ENCODE measurements at places on chromosomes 6 and 20.

GRCh38 chr20:7742479-7742878, 197.8 kb downstream of the HAO1 start:
- no peak for DNase-seq

DNA sequence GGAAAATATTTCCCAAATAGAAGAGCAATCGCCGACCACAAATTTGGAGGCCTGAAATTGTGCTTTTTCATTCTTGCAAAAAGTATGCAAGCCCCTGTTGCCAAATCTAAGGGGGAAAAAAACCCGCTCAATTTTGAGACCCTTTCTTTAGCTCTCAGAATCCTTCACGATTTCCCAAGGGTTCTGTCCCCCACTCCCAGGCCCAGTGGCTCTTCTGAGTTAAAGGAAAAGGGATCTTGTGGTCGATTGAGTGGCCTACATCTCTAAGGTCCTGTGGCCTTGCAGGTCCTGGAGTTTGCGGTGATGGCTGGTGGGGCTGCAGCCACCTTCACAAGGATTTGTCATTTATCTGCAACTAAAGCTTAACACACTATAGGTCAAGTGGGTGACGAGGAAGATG, 1.8 kb downstream of the PAX1 start:
- no peak for DNase-seq

DNA sequence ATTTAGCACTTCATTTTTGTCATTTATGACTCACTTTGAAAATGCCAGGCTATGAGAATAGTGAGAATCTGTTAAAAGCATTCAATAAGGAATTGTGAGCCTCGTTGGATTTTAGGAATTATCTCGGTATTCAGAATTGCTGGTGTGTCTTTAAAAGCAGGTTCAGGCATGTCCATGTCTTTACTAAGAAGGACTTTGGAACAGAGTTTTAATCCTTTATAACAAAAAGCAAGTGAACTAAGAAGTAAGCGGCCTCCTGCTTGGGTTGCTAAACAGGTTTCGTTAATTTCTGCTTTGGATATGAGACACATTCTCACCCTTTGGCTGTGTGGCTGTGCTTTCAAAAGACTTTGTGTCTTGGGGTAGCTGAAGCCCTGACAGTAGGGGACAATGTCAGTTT, 74.9 kb downstream of the IGF2R start:
- DNase-seq, result no peak

- peak; percentile 9 for DNase-seq
Measured at GRCh38 chr6:15754035-15754705, 91.3 kb upstream of the DTNBP1 start.

GRCh38 chr20:16444057-16444777, 129.0 kb downstream of the KIF16B start:
- DNase-seq, result no peak

- no peak for DNase-seq
Measured at GRCh38 chr6:149472241-149472640, 12.6 kb downstream of the ZC3H12D start.

GRCh38 chr6:20600831-20601230, 66.6 kb downstream of the CDKAL1 start:
- no peak for DNase-seq

DNA sequence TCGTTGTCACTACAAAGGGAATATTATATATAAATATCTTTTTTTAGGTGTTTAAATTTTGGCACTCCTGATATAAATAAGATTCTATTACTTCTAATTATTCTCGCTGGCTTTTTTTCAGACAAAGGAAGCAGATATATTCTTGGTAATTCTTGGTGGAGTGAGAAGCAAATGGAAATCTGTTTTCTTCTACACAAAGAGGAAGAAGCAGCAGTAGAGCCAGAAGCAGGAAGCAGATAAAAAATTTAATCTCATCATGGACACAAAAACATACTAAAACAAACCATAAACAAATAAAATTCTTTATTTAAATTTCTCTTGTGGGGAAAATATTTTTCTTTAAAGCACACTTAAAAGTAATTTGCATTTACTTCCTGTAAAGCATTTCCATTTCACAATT, 3.7 kb upstream of the KIAA0319 start:
- DNase-seq, result no peak

DNA sequence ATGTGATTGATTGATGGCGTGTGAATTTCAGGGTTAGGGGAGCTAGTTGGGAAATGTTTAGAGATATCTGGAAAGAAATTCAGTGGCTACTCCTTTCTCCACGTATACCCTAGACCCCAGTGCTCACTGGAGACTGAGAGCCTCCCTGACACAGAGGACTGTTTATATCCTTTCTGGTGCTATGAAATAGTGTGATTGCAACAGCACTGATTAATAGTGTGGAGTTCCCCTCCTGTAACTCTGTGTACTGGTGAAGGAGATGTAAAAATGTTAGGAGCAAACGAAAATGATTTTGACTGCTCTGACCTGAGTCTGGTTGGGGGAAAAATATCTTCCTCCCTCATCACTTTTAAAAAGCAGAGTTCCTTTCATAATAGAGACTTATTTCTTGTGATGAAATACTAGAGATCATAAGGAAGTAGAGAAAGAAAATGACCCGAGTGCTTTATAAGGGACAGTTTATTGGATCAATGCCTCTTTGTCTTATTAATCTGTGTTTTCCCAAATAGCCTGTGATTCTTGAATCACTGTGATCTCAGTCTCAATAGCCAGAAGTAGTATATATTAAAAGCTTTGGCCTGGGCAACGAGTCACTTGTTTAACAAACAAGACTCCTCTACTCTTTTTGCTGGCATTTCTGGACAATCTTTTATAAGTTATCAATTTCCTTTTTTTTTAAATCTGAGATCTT, 92.3 kb downstream of the RNF182 start:
- DNase-seq, result peak; percentile 59

- DNase-seq, result no peak
Measured at GRCh38 chr6:143885116-143885515, 20.8 kb downstream of the ZC2HC1B start.

GRCh38 chr6:157424491-157425020, 43.6 kb downstream of the ZDHHC14 start:
- DNase-seq, result no peak

DNA sequence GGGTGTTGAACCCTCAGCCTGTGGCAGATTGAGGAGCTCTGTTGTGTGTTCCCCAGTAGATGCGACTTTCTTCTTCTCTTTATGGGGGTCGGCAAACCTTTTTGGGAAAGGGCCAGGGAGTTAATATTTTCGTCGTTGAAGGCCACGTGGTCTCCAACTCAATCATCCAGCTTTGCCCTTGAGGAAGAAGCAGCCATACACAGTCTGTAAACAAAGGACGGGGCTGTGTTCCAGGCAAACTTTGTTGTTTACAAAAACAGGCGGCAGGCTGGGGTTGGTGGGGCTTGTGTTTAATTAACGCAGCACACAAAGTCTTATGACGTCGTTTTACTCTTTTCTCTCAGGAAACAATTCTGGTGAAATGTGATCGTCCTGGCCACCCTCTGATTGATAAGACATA, 20.2 kb downstream of the KIF25 start:
- DNase-seq, result no peak

DNA sequence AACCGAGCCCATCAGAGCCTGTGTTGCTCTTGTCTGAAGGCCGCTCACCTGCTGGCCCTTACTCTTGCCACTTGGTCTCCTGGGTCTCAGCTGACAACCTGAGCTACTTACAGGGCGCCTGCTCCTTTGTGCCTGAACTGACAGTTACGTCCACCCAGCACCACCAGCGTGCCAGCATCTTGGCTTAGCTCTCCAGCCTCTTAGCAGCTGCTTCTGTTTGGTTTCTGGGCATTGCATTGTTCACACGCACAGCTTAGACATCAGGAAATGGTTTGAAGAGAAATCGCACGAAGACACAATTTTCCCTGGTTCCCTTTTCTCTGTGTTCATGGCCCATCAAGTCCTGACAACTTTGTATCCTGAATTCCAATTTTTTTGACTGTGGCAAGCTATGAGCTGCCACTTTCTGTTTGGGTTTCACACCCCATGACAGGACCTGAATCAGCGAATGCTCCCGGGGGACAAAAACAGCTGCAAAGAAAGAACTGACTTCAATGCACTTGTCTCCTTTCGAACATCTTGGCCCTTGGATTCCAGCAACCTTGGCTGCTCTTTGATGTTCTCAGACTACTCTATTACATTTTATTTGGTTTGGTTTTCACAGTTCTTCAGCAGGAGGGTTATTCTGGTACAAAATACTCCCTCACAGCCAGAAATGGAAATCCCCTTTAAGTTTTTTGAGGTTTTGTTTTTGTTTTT, 45.2 kb upstream of the LY86 start:
- no peak for DNase-seq

- DNase-seq, result peak; percentile 10
Measured at GRCh38 chr6:70413992-70414494, 735 bp downstream of the FAM135A start.

DNA sequence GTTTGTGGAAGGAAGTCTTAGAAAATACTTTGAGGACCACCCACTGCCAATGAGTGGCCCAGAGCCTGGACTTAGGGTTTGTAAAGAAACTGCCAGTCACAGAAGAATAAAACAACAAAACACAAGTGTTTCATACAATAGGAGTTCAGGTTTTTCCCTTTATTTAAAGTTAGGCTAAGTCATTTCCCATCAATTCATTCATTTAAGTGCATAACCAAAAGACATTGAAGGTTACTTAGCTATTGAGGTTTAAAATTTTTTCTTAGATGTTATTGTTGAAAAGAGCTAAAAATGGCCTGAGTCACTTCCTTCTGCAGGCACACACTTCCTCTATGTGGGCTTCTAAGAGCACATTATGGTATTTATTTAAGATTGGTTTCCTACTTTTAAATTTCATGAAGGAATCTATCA, 54.2 kb downstream of the ARMC2 start:
- no peak for DNase-seq

DNA sequence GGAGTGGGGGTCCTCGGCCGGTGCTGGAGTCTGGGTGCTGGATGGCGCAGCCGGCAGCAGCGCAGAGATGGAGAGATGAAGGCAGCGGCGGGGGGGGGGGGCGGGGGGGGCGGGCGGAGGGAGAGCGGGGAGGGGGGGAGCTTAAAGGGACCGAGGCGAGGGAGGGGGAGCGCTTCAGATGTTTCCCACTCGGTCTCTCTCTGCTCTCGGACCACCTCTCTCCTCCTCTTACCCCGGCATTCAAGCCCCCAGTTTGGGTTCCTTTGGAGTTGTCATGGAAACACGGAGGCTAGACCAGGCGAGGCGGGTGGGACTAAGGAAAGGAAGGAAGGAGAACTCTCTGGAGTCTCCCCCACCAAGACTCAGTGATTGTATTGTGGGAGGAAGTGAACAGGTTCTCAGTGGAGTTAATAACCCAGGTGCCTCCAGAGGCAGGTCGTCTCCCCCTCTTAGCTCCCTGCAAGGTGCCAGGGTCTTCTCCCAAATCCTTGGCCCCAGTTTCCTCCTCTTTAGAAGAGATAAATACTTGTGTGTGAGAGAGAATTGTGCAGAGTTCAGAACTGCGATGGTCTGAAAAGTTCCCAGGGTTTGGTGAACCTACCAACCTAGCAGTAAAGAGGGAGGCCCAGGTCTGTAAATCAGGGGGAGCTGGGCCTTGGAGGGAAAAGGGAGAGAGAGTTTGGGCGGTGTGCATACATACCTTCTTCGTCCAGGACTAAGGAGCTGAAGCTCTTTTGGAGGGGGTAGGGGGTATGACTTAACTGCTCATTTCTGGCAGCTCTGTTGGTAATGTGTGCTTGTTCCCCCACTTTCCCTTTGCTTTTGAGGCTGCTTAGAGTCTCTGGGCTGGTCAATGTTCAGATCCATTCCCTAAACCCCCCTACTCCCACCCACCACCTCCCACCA, at the start of gene PRRT1:
Gene PRRT1, minus strand, starts transcription at position 77 of the 906 bp plus-strand sequence. CDS start 112 bp downstream, outside the sequence.
- DNase-seq, result no peak

- DNase-seq, result no peak
Measured at GRCh38 chr6:116165596-116165995, 39.7 kb upstream of the COL10A1 start.

GRCh38 chr20:1953621-1954020, 40.2 kb downstream of the PDYN start:
- no peak for DNase-seq

DNA sequence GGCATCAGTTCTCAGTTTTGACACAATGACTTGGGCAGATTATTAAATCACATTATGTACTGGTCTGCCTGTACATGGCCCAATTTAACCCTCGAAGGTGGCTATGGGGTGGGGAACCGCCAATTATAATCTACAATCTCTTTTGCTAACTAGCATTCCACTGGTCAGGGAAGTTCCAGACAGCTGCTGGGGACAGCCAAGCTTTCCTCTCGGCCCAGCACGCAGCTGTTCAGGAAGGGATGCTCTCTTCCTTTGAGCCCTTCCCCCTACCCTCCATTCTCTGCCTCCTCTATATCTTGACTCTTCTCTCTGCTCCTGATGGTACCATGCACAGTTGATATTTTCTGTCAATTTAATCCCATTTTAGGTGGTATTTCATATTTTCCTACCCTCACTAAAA, 233.5 kb upstream of the AGPAT4 start:
- DNase-seq, result no peak

GRCh38 chr6:52645976-52646375, 24.9 kb upstream of the TMEM14A start:
- no peak for DNase-seq

DNA sequence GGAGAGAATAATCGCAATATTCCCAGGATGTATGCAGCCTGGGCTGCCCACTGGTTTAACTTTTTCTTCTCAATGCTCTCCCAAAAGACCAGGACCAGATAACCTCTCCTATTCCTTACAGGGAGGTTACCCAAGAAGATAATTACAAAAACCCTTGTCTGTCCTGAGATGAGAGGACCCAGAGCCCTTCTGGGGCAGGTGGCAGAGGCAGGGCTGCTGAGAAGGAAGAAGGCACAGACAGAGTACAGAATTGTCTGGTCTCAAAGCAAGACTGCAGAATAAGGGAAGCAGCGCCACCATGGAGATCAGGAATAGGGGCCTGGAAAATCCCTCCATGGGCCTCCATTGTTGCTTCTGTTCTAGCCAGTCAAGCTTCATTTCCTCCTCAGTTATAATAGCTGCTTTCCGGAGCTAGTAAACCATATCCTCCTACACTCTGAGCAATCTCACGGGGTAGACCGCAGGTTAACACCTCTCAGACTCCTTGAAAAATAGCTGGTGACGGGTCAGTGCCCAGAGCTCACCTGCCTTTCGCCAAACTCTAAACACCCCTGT, 463 bp upstream of the HLA-DMB start:
- DNase-seq, result no peak

- DNase-seq, result no peak
Measured at GRCh38 chr6:119274197-119274595, 75.4 kb downstream of the MAN1A1 start.

- no peak for DNase-seq
Measured at GRCh38 chr20:47400685-47401084, 44.2 kb upstream of the ZMYND8 start.
